ENCODE measurements at places on chromosomes 2 and 18. TPM values are rescaled to one million over a fixed set of nuclear protein-coding genes. Genes with fewer than 3 reads are reported as not detected.

TFCP2L1 gene
- total RNA-seq = not detected

SLC4A5 gene
- total RNA-seq = 1.7 TPM

CCDC93 gene
- total RNA-seq = 10.7 TPM

HMSD gene
- not detected for total RNA-seq

RUFY4 gene
- not detected for total RNA-seq

SH3BP4 gene
- total RNA-seq = 24.2 TPM

ABCB11 gene
- 0.37 TPM for total RNA-seq

MC2R gene
- total RNA-seq = not detected

CRYBA2 gene
- total RNA-seq = not detected

PRSS56 gene
- not detected for total RNA-seq

GATA6 gene
- total RNA-seq = 30.0 TPM

Data from cardiac ventricle fibroblast (primary cell).